Pulmonary artery endothelial cell (primary cell): ENCODE measurements at places on chromosomes 3 and 15. TPM values are rescaled to one million over a fixed set of nuclear protein-coding genes. Genes with fewer than 3 reads are reported as not detected.

SLC27A2 gene
- 0.11 TPM in 1 of 2 replicates, not detected in the other for total RNA-seq

MNS1 gene
- total RNA-seq = 0.92 and 1.5 TPM in 2 replicates

ITGB5 gene
- 161 and 184 TPM in 2 replicates for total RNA-seq

REC114 gene
- not detected in 2 replicates for total RNA-seq

MUC20 gene
- 0.20 TPM in 1 of 2 replicates, not detected in the other for total RNA-seq

BFSP2 gene
- not detected in 2 replicates for total RNA-seq

CACNA2D2 gene
- not detected in 2 replicates for total RNA-seq

DNA sequence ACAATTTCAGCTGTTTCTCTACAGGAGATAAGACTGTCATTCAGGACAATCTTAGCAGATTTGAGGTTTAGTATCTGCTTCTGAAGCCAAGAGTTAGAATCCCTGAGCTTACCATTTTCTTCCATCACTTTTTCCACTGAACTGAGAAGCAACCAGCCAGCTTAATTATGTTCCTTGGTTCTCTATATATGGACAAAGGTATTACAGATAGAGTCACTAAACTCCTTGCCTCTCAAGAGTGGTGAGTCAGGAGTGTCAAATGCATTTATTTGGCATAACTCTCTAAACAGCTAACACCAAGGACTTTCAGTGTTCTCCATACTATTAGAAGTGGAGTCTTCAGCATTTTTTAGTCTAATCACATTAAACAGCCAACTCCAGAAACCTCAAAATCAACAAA lies 239.3 kb downstream of the ALCAM start:
- no peak for DNase-seq

DNA sequence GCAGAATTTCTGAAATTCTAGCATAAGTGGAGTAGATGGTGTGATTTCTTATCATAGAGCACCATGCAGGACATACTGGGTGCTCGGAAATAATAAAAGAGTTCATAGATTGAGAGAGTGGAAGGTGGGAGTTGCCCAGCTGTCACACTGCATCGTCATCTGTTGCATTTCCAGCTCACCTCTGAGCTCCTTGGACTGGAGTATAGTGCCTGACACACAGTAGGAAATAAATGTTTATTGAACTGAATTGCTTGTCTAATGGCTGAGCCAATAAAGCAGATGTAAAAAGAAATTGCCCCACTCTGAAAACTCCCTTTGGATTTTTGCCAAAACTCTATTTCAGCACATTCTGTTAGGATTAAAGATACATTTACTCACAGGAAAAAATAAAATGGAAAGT lies 108.9 kb upstream of the UBE2E1 start:
- no peak for DNase-seq

GRCh38 chr3:187368251-187369088 lies at the start of gene RTP4:
Gene RTP4 (plus strand): TSS chr3:187368385. CDS start chr3:187368442, 57 bp downstream.
- DNase-seq = no peak

DNA sequence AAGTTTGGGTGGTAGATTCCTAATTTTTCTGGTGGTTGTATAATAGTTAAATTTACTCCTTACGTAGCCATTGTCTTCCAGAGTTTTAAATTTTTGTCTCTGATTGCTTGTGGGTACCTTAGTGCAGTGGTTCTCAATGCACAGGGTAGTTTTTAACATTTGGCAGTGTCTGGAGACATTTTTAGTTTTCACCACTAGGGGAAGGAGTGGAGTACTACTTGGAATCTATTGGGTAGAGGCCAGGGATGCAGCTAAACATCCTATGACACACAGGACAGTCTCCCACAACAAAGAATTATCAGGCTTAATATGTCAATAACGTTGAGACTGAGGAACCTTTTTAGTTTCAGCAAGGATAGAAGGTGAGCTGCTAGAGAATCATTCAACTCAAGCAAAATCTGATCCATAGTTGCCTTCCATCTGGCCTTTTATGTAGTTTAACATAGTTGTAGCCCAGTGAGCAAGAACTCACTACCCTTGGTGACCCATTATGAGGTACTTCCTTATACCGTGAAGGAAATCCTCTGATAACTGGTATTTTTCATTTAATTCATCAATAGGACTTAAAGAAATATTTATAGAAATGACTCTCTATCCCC lies 8.6 kb upstream of the STX19 start:
- DNase-seq = no peak

- peak; percentile 64 for DNase-seq
Measured at GRCh38 chr15:67839929-67840748, at the start of gene RNU6-1. Gene RNU6-1 (minus strand): TSS chr15:67840045.

GRCh38 chr3:188286087-188286513 lies 132.1 kb downstream of the LPP start:
- DNase-seq = peak; percentile 51

GRCh38 chr3:172853005-172853404 lies 102.5 kb downstream of the ECT2 start:
- DNase-seq = no peak

GRCh38 chr15:43492673-43493601 lies at the start of gene TP53BP1:
Gene TP53BP1 (minus strand): TSS chr15:43493156. CDS start chr15:43493043, 113 bp downstream.
- peak; percentile 84 for DNase-seq

- DNase-seq = no peak
Measured at GRCh38 chr15:66591322-66591862, 25.6 kb upstream of the LCTL start.

GRCh38 chr3:151578495-151578894 lies 117.6 kb upstream of the IGSF10 start:
- no peak for DNase-seq

- DNase-seq = peak; percentile 77
Measured at GRCh38 chr15:72783640-72784455, at the start of gene ADPGK. Gene ADPGK (minus strand): TSS chr15:72783758. CDS start chr15:72783691, 67 bp downstream.

- DNase-seq = no peak
Measured at GRCh38 chr3:119346076-119346496, 51.9 kb downstream of the ARHGAP31 start.

- DNase-seq = no peak
Measured at GRCh38 chr3:54424292-54424691, 301.9 kb downstream of the CACNA2D3 start.

DNA sequence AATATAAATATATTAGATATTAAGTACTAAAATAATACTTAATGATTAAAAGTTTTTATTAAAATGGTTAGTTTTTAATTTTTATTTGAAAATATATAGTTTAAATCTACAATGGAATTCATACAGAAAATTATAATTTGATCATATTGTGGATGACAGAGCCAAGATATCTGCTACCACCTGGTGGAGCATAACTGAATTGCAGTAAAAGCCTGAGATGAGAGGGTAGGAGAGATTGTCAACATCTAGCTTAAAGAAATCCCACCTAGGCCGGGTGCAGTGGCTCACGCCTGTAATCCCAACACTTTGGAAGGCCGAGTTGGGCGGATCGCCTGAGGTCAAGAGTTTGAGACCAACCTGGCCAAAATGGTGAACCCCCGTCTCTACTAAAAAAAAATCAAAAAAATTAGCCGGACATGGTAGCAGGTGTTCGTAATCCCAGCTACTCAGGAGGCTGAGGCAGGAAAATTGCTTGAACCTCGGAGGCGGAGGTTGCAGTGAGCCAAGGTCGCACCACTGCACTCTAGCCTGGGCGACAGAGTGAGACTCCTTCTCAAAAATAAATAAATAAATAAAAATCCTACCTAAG lies 25.1 kb upstream of the CSTA start:
- DNase-seq = no peak

DNA sequence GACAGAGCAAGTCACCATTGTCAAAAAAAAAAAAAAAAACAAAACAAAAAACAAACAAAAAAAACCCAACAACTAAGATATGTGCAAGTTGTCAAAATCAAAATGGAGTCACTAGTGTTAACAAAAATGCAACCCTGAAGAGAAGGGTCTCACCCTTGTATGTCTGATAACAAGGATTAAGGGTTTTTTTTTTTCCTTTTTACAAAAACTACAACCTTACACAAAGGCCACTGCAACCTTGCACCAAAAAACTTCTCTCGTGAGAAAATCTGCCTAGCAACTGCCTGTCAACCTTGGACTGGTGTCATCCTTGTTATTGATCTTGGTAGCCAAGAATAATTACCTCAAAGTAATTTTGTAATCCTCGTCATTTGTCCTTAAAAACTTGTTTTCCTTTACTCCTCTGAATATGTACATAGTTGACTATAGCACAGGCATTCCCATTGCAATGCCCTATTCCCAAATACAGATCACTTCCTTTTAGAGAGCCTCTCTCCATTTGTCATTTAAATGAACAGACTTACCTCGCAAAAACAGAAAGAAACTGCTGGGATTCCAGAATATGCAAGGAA lies 24.0 kb downstream of the TFRC start:
- no peak for DNase-seq

DNA sequence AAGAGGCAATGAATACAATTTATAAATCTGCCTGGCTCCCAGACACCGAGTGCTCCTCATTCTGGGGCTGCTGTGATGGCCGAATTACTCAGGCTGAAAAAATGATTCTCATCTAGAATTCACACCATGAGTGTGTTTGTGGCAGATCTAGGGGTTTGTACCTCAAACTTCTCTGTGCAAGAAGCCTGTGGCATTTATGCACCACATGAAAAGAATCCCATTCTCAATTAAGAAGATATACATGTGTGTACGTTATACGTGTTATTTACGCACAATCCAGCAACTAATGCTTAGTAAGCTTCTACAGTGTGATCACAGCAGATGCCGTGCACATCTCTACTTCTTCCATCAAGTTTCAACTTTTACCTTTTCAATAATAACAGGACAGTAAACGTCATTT lies 476.8 kb downstream of the SHQ1 start:
- no peak for DNase-seq

DNA sequence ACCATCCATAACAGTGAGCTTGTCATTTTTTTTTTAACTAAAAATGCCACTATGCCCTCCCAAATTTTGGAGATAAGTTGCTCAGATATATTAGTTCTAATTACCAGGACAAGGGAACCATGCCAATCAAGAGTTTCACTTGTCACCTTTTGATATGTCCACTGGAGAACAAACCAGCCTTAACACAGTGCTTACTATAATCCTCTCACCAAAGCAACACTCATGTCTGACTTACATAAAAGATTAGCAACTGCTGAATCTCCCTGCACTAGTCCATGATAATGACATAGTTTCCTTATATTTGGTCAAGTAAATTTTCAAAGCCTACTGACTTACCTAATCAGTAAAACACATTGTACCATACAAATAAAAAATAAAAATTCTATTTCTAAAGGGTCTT lies 44.4 kb downstream of the TTBK2 start:
- DNase-seq = no peak

DNA sequence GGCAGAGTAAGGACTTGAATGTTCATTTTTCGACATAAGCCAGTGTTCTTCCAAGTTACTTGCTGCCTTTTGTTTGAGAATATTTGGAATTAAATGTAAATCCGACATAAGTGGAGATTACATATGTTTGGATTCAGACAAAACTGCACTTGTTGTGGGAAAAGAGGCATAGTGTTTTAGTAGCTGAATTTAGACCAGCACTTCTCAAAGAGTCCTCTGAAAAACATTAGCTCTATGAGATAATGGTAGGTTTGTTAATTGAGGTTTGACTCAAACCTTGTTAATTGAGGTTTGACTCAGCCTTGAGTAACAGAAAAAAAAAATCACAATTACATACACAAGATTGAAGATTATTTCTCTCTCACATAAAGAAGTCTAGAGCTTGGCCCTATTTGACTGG lies 132.5 kb downstream of the NSUN3 start:
- DNase-seq = no peak

GRCh38 chr3:124373524-124373923 lies 356.7 kb upstream of the UMPS start:
- no peak for DNase-seq

DNA sequence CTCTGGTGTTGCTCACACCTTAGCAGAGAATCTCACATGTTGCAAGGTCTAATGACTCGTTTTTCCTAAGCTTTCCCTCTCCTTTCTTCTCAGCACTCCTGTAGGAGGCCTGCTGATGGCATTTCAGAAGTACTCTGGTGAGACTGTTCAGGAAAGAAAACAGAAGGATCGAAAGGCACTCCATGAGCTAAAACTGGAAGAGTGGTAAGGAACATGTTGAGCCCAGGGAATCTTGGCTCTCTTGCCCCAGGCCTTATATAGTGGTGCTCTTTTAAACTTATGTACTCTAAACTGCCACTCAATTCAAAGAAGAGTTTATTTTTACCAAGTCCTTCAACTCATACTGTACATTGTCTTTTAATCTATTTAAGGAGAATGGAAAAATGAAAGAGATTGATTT lies 18.8 kb downstream of the TIMMDC1 start:
- DNase-seq = no peak

DNA sequence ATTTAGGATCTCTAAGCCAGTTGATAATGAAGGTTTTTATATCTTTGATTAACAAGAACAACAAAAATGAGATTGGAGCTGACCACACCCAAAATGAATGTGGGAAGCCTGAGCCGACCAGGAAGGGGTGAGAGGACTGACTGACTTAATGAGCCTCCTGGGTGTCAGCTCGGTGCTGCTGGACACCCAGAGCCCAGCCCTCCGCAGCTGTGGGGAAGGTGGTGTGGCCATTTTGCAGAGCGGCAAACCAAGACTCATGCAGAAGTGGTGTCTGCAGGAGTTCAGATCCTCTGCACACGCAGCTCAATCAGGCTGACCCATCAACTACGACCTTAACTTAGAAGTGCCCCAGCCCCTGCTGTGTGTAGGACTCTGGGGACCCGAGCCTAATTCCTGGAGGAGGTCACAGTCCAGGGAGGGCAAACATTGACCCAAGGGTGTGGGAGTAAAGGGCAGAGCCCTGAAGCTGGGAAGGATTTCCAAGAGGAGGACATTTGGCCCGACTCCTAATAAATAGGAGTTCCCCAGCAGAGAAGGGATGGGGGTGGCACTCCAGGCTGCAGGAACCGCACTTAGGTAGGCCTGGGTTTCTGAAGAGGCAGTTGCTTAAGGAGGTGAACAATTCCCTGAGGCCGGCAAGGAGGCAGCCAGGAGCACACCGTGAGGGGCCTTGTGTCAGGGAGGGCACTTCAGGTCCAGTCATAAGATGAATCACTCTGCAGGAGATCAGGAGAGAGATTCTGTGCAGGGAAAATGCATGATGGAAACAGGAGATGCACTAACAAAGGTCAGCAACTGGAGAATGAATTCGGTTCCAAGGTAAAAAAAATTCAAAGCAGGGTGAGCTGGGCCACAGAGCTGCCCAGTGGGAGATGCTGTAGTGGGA lies 197.1 kb upstream of the TPM1 start:
- no peak for DNase-seq

GRCh38 chr15:81492331-81492968 lies 118.4 kb upstream of the TMC3 start:
- DNase-seq = peak; percentile 40

GRCh38 chr3:139939681-139940190 lies 4.8 kb downstream of the CLSTN2 start:
- no peak for DNase-seq

DNA sequence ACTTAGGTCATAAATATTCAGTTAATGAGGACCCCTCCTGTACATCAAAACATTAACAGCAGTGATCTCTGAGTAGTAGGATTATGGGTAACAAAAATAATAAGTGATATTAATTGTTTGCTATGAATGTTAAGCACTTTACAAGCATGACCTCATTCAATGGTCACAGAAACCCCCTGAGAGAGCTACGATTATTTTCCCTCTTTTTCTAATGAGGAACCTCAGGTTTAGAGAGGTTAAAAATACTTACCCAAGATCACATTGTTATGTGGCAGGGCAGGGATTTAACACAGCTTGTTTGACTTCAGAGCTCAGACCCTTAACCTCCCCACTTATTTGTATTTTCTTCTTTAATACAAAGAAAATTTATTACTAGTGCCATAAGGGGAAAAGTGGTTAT lies 228.2 kb downstream of the TBL1XR1 start:
- no peak for DNase-seq
